ENCODE measurements at places on chromosomes 3 and 15. TPM values are rescaled to one million over a fixed set of nuclear protein-coding genes. Genes with fewer than 3 reads are reported as not detected.

- no peak for DNase-seq
Observed at GRCh38 chr15:76987896-76988860, 6.7 kb upstream of the PSTPIP1 start.

DNA sequence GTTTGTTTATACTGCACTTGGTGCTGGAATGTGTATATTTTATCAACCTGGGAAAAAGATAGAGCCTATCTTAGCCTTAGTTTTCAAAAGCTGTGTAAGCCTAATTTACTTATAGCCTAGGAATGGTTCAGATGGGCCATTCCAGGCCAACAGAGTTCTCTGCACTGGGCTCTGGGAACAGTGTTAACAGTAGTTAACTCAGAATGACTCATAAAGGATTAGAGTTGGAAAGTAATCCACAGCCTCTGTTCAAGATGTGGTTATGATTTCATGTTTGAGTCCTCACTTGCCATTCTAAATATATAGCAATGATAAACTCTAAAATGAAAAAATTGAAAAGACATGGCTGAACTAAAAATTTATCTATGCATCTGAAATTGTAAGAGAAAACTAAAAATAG, 22.6 kb upstream of the PEX5L start:
- DNase-seq: no peak

DNA sequence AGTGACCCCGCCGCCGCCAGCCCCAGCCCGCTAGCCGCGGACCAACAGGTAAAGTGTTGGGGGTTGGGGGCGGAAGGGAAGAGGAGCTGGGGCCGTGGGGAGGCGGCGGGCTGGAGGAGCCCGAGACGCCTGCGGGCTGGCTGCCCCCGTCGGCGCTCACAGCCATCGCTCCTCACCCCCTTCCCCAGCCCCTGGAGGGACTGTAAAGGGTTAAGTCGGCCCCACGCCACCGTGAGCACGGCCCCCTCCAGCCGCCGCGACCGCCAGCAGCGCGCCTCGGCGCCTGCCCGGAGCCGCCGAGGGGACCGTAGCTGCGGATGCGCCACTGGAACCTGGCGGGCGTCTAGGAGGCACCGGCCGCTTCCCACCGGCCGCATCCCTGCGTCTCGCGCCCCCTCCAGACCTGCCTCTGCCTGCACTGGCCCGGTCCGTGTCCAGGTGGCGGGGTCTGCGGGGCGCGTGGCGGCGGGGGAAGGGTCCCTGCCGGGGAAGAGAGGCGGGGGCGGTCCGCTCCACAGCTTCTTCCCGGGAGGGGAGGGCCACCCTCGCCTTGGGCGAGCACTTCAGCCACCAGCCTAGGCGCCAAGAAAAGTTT, 522 bp downstream of the MED12L start:
- no peak for DNase-seq

DNA sequence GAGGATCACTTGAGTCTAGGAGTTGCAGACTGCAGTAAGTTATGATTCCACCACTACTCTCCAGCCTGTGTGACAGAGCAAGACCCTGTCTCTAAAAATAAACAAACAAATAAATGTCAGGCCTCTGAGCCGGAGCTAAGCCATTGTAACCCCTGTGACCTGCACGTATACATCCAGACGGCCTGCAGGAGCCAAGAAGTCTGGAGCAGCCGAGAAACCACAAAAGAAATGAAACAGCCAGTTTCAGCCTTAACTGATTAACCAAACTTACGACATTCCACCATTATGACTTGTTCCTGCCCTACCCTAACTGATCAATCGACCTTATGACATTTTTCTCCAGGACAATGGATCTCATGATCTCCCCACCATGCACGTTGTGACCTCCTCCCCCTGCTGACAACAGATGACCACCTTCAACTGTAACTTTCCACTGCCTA, 32.5 kb upstream of the ZKSCAN7 start:
- DNase-seq: no peak

DNA sequence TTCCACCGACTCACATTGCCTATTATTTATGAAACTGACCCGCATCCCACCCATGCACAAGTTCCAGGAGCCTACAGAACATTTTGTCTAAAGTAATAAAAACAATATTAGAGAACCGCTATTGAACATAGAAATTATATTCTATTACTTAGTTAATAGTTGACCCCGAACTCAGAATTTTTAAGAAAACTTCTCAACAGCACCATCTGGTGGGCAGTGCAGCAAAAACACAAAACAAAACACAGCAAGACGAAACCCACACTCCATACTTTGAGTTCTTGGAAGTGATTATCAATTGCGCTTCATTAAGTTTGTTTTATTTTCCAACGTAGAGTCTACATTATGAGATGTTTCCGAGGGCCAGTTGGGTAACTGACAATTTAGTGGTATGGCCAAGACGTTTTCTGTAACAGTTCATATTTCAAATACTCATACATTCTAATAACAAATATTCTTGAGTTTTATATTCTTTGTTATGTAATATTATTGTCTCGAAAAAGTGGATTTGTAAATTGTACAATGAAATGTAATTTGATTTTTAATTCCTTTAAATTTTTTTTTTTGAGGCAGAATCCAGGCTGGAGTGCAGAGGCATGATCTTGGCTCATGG, 24.0 kb upstream of the C3orf70 start:
- no peak for DNase-seq

DNA sequence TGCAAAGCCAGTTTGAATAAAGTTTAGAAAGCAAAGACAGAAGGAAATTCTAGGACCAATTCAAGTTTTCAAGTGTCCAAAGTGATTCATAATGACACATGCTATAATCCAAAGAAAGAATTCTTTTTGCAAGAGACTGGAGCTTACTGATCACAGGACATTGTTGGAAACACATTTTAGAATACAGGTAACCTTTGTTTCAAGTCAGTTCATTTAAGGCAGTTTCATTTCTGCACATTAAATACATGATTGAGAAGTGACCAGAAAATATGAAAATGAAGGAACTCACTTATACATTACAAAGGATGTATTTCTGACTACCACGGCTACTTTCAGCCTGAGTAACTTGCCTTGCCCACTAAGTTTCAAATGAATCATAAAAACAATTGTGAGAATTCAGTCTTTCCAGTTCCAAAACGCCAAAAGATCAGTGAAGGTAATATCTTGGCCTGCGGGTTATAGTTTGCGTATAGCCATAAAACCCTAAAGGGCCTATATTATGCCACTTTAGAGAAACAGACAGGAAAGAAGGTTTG, 48.7 kb downstream of the PRICKLE2 start:
- no peak for DNase-seq

GRCh38 chr3:64290864-64291263, 65.6 kb upstream of the PRICKLE2 start:
- no peak for DNase-seq

SEMA7A gene
- total RNA-seq: 0.53 TPM

- no peak for DNase-seq
Observed at GRCh38 chr3:20197775-20198174, 11.8 kb upstream of the SGO1 start.

ZNF80 gene
- not detected for total RNA-seq

GOLGA8O gene
- total RNA-seq: 3.2 TPM

GRK7 gene
- total RNA-seq: not detected
